Stimulated activated CD4-positive, alpha-beta T cell treated with anti-CD3 and anti-CD28 coated beads, Interleukin-1b, Interleukin-23, amount 100 ng/mL, for 1 hour (primary cell): ENCODE measurements at places on chromosomes 2 and 18.

DNA sequence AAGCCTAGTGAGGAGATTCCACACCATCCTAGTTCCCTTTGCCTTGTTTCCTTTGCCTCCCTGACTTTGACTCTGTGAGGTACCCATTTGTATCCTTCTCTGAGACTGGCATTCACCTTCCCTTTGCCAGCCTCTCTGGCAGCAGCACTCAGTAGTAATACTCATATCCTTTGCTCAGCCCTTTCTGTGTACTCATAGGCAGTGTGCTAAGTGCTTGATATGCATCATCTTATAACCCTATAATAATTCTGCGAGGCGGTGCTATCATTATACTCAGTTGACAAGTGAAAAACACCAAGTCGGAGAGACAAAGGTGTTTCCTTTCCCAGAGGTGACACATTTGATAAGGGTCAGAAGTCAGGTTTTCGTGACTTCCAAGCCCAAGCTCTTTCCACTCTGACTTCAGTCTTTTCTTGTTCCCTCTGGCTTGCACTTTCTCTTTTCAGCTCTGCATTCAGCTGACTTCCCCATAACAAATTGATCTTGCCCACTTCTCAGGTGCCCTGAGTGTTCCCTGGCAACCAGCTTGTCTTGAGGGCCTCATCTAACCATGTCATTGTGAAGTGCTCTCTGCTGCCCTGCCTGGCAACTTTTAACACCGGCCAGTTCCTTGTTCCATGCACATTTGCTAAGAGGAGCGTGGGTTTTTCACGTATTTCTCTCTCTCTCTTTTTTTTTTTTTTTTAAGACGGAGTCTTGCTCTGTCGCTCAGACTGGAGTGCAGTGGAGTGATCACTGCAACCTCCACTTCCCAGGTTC is 94.5 kb upstream of the UPP2 start:
- no peak for DNase-seq

DNA sequence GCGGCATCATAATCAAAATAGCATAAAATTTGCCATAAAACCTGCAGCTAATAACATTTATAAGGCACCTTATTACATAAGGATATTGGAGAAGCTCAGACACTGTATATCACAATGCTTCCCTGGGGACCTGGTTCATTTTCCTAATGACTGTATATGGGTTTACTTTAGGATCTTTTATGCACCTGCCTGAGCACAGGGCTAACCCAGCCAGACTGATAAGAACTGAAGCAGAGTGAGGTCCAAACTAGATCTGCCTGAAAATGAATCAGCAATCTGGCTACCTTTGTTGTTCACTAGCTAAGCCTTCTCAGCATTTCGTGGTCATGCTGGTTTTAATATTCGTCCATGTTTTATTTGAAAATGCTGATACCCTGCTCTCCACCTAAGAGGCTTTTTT is 1922.3 kb upstream of the CELF4 start:
- DNase-seq, result no peak

DNA sequence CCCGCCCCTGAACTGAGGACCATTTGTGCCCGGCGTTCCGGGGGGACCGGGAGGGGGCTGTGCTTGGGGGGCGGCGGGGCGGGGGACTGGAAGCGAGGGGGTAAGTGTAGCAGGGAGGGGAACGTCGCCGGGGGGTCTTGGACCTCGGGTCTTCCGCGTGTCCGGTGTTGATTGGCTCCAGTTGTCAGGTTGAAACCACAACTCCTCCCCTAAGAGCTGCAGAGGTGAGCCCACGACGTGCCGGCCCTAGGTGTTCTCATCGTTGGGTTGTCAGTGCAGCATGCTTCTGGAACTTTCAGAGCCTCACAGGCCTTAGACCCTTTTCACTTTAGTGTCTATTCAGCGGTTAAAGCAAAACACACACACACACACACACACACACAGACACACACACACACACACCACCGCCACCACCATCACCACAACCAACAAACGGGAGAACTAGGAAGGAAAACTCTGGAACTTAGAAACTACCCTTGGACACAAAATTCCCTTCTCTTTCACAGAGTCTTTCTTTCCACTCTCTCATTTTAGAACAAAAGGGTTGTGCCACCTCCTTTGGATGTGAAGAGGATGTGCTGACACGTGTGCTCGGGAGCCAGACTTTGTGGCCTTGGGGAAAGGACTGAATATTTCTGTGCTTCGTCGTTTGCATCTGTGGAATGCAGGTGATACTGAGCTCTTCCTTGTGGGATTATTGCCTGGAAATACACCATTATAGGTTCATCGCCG is 6.7 kb upstream of the DLX2 start:
- DNase-seq, result no peak

DNA sequence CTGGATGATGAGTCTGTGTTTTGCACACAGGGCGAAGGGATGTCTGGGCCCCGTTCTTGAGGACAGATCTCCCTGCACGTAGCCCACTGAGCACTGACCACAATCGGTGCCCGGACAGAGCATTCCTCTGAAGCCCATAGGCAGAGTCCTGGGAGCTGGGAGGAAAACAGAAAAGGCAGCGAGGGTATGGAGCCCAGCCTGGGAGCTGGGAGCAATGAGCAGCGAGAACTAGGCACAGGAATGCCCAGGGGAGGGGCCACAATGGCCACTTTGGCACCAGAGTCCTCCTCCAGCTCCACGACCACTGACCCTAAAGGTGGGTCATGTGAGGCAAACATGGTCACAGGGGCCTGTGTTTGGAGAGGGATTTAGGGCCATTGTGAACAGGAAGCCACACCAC is 333.9 kb downstream of the EIPR1 start:
- no peak for DNase-seq
